ENCODE measurements at places on chromosomes 6 and 20.

- DNase-seq, result no peak
Measured at GRCh38 chr6:148195511-148195910, 147.1 kb upstream of the SASH1 start.

DNA sequence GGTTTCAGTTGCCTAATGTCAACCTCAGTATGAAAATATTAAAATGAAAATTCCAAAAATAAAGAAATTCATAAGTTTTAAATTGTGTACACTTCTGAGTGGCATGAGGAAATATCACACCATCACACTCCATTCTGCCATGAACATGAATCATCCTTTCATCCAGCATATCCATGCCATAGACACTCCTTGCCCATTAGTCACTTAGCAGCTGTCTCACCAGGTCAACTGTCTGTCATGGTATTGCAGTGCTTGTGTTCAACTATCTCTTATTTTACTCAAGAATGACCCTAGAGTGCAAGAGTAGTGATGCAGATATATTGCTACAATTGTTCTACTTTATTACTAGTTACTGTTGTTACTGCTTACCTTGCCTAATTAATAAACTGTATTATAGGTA, 712.4 kb downstream of the EPHA7 start:
- DNase-seq, result no peak

GRCh38 chr6:42368181-42368580, 83.5 kb downstream of the TRERF1 start:
- peak; percentile 49 for DNase-seq

GRCh38 chr6:22612236-22612635, 42.9 kb downstream of the HDGFL1 start:
- DNase-seq, result no peak

GRCh38 chr20:17725094-17725835, 25.5 kb downstream of the BANF2 start:
- DNase-seq, result no peak

DNA sequence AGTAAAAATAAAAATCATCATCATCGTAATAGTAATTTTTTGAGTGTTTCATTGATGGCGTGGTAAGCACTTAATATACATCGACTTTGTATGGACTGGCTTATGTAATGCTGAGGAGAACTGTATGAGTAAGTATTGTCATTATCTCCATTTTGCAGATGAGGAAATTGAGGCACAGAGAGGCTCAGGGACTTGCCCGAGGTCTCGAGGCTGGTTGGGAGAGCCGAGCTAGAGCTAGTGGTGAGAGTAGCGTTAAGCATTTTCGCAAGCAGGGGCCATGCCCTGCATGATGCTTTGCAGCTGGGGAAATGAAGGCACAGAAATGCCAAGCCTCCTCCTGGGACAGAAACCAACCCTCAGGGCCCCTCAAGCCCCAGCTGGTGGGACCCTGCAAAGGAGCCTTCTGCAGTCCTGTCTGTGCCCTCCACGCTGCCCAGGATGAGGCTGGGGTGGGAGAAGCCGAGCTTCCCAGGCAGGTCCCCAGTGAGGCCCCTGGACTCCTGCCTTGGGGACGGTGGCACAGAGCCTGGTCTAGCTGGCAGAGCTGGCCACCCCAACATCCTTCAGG, 31.1 kb upstream of the STX16 start:
- DNase-seq, result peak; percentile 23

GRCh38 chr6:44386929-44387345, 569 bp upstream of the CDC5L start:
- DNase-seq, result peak; percentile 28

DNA sequence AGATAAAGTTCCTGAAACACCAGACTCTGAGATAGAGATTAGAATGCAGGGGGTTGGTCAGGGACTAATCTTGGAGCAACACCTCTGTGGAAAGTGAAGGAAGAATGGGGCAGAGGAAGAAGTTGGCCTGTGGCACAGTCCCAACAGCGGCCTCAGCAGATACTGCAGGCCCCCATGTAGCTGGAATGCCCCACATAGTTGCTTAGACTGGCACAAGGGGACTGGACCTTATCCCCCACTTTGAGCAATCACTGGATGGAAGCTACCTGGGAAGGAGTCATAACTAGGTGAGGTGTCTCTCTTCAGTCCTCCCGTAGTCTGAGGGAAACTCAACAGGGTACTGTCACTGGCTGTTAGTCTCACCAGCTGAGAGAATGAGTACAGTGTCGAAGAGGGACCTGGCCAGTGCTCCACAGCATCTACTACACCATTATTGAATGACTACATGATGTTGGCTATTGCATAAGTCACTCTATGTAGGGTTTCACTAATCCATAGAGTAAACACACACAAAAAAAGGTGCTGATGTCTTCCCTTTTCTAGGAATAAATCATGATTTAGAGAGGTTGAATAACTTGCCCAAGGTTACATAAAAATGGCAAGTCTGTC, 47.5 kb downstream of the ADGRG6 start:
- DNase-seq, result no peak

DNA sequence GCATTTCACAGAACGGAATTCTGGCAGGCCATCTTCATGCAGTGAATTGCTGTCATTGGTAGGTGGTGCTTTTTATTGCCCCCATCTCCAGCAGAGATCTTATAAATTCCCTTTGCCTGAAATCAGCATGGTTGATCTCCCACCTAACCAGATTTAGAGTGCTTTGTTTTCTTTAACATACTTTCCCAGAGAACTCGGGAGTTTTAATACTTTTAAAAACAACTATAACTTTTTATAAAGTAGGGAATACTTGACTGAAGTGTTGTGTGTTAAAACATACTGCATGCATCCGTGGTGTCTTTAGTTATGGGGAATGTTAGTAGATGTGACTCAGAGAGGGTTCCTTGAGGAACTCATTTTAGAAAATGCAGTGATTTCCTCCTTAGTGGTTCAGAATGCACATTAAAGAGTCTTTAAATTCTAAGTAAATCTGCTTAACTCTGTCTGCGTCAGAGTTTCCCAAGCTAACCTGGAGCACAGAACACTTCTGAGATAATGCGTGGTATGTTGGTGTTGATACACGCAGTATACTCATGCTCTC, 54.9 kb downstream of the AKAP12 start:
- DNase-seq, result no peak

DNA sequence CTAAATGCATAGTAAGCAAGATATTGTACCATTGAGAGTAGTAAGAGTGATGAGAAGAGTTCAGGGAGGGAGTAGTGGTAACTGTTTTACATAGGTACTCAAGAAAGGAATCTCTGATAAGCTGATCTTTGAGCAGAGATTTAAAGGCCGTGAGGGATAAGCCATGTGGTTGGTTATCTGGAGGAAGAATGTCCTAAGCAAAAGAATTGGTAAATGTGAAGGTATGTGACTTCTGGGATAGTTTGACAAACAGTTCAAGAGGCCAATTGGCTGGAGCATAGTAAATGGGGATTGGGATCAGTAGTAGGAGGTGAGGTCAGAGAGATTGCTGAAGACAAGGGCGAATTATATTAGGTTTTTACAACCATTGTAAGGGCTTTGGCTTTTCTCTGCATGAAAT, 40.1 kb downstream of the PLCB1 start:
- no peak for DNase-seq

- no peak for DNase-seq
Measured at GRCh38 chr6:147903321-147903720, 394.8 kb downstream of the SAMD5 start.

- DNase-seq, result no peak
Measured at GRCh38 chr6:132504757-132505156, 8.2 kb downstream of the STX7 start.

GRCh38 chr20:51111290-51111689, 88.4 kb upstream of the KCNG1 start:
- DNase-seq, result no peak

DNA sequence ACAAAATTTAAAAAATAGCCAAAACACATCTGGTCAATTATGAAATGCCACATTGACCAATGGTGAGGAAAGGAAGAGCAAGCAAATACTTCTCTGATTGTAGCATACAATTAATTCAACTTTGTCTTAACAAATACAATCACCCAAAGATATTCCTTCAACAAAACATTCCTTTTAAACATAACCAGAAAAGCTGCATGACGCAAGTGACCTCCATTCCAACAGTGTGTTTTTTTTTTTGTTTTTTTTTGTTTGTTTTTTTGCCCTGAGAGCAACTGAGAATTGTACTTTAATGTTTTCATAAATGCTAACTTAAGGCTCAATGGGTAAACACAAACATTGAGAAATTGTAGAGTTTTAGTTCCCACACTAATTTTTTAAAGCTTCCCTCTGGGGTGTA, 184.4 kb downstream of the PTPRK start:
- no peak for DNase-seq

DNA sequence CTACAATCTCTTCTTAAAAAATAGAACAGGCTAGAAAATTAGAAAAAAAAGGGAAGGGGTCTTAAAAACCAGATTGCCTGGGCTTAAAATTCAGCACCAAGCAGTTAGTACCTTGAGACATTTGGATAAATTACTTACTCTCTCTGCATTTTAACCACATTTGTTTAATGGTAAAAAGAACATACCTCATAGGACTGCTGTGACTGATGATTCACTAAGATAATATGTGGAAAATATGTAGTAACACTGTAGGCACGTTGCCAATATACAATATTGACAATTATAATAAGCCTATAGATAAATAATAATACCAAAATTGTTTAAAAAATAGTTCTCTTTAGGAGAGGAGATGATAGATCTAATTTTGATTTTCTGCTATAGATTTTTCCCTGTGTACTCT, 750.4 kb downstream of the TENT5A start:
- DNase-seq, result no peak

- DNase-seq, result no peak
Measured at GRCh38 chr6:104537180-104537579, 322.5 kb downstream of the HACE1 start.

- DNase-seq, result peak; percentile 29
Measured at GRCh38 chr20:1813101-1813529, 82.1 kb upstream of the SIRPA start.

DNA sequence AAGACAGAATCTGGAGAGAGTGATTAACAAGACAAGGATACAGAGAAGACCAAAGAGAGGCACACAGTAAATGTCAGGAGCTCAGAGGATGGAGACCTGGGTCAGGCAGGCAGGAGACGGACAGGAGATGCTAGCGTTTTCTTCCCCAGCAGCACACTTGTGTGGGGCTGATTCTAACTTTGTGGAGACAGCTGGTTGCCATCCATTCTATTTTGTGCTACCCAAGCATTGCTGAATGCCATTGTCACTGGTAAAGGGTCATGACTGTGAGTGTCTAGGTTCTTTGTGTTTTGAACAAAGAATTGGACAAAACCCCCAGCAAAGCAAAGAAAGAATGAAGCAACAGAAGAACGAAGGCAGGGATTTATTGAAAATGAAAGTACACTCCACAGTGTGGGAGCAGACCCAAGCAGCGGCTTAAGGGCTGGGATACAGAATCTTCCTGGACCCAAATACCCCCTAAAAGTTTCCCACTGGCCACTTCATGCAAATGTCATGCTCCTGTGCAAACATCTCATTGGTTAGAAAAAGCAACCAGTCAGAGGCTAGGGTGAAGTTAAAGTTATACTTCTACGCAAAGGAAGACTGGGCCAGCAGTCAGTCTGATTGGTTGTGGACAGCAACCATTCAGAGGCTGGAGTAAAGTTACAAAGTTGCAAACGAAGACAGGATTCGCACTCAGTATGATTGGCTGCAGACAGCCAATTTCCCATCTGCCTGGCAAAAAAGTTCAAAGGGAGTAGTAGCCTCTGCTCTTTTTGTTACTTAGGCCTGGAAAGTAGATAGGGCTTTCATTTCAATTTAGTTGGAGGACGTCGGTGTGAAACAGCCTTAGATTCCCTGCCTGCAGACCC, 17.5 kb downstream of the PTK7 start:
- DNase-seq, result no peak

DNA sequence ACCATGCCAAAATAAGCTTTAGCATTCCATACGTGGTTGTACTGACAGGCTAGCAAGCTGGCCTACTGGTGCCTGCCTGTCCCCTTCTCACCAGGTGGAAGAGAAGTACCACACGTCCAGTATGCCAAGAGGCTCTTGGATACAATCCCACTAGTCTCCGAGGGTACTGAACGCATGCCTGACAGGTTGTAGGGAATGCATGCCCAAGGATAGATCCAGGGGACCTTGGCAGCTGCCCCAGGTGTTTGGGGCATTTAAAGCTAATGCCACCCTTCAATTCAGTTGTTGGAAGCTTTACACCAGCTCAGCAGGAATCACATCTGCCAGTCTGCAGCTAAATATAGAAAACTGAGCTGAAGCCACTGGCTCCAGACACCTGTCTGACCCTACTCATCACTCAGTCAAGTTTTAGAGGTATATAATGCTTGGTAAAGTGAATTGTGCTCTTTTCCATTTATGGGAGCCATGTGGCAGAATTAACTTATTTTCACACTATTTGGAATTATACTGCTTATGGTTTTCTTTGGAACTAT, 4.9 kb downstream of the TUBB2B start:
- no peak for DNase-seq

DNA sequence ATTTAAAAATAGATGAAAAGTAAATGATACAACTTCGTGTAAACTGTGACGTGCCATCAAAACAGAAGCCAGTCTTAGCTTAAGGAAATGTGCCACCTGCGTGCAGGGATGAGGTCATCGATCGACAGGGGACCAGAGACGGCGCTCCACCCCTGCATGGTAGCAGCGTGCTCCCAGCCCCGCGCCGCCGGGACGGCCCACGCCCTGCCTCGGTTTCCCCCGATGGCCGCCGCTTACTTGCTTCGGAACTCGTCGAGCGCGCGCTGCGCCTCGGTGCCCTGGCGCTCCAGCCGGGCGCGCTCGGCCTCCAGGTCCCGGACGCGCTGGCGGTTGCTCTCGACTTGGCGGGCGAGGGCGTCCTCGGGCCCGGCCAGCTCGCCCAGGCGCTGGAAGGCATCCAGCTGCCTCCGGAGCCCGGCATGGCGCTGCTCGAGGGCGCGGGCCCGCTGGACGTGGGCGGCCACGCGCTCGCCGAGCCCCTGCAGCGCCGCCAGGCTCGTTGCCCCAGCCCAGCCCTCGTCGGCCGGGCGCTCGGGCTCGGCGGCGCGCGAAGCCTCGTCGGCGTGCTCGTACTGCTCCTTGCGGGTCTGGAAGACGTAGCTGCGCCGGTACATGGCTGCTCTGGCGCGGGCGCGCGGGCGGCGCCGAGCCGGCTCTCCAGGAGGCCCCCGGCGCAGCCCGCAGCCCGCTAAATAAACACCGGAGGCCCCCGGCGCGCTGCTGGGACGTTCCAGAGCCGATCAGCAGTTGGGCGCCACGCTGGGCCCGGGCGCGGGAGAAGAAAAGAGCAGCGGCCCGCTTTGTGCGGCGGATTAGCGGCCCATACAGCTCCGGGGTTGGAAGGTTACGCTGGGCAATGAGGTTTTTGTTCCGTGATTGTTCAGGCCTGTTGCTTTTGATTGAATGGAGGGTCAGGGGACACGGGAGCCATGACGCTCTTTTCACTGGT, at the start of gene BFSP1:
TSS of gene BFSP1 (minus strand) at position 664 of the 949 bp plus-strand sequence. CDS start at position 614, 50 bp downstream.
- peak; percentile 53 for DNase-seq

DNA sequence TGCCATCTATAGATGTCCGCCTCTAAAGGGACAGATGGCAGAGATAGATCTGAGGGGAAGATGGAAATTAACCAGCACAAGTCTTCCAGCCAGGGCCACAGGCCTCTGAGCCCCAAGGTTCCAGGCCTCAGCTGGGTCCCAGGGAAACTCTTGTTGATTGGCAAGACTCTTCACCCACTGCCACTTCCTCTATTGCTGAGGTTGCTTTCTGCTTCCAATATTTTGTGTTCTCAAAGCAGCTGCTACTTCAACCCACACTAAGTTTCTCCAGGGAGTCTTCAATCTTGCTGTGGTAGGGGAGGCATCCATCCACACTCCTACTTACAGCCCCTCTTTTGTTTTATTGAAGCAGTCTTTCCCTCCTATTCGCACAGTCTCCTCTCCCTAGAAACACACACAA, 36.4 kb upstream of the SASH1 start:
- DNase-seq, result peak; percentile 57
